ENCODE measurements at places on chromosomes 5 and 9.

GRCh38 chr9:35105571-35106342 is 2.8 kb upstream of the STOML2 start:
- no peak for DNase-seq

- DNase-seq: no peak
These were observed 24.2 kb downstream of the ANP32B start for GRCh38 chr9:98007251-98007928.

DNA sequence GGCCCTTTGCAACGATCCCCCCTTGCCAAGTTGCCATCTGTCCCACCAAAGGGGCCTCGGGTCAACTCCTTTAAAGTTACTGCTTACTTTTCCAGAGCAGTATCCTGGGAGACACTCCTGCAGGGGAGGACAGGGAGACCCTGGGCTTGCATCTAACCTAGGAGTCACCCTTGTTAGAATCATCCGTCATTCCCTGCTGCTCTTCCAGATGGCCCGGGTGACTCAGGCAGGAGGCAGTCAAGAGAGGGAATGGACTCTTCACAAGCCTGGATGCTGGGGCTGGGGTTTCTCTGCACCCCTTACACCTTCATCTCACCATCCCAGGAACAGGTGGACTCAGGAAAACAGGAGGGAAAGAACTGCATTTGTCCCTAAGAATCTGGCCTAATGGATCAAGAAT is 175.6 kb downstream of the GABBR2 start:
- no peak for DNase-seq

GRCh38 chr5:157159209-157159751 is 6.8 kb downstream of the GARIN3 start:
- DNase-seq: no peak

- no peak for DNase-seq
These were observed 126.1 kb upstream of the CPEB4 start for GRCh38 chr5:173762045-173762444.

DNA sequence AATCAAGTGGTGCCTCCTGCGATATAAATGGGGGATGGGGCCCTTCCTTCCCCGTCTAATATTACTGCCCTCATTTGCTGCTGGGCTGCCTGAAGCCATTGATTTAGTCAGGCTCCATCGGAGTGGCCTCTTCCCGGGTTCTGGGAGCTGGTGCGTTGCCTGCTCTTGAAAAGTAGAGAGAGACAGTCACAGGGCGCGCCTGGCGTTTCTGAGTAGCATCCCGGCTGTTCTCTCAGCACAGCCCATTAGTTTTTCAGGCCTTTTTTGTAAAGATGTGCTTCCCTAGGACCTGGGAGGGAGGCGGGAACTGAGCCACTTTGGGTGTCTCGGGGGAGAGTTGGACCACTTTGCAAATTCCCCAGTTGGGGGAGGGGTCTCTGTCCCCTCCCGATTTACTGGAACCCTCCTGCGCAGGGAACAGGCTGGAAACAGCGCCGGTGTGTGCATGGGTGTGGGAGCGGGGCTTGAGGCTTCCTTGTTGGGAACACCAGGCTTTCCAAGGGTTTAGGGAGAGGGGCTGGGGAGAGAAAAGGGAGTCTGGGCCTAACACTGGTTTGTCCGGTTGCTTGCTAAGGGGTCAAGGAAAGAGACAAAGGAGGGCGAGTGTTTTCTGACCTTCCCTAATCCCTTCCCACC is 4.7 kb downstream of the PRDM6 start:
- no peak for DNase-seq

DNA sequence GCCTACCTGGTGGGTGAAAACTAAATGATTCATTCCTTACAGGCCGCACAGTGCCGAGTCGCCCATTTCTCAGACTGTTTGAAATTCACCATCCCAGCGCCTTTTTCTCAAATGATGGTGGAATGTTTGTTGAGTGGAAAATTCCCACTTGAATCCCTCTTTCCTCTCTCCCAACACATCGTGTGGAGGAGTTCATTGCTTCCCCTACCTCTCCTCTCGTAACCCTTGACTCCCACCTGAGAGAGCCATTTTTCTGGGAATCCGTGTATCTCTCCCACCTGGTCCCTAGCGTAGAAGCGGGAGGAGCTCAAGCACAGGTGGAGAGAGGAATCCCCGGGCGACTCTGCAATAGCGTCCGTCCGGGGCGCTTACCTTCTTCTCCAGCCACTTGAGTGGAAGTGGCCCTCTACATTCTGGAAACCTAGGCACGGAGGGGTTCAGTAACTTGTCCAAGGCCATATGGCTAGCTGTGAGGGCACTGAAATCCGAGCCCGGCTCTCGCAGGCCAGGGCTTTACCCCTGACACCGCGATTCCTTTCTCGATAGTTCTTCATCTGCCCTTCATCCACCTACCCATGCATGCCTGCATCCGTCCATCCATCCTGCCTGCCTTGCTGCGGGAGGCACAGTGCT is 683 bp downstream of the OSMR start:
- peak; percentile 70 for DNase-seq

DNA sequence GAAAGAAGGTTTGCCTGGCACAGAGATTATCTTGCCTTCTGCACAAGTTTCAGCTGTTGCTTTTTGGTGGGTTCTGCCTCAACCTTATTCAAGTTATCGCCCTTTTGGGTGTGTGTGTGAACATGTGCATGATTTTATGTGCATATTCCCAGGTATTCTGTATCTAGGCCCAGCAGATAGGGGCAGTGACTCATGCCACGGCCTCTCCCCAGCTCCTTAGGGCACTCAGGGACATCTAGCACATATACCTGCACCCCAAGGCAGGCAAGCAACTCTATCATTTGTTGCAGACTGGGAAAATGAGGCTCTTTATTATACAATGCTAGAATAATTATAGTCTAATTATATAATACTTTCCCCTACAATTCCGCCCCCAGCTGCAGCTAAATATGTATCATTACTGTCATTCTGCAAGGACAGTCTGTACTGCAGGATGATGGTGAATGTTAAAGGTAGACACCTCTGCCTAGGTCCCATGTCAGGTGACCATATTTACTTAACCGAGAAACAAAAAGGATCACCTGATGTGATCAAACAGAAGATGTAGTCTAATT is 128.9 kb downstream of the PDE8B start:
- no peak for DNase-seq

GRCh38 chr5:136994154-136994553 is 505.0 kb downstream of the SPOCK1 start:
- no peak for DNase-seq

DNA sequence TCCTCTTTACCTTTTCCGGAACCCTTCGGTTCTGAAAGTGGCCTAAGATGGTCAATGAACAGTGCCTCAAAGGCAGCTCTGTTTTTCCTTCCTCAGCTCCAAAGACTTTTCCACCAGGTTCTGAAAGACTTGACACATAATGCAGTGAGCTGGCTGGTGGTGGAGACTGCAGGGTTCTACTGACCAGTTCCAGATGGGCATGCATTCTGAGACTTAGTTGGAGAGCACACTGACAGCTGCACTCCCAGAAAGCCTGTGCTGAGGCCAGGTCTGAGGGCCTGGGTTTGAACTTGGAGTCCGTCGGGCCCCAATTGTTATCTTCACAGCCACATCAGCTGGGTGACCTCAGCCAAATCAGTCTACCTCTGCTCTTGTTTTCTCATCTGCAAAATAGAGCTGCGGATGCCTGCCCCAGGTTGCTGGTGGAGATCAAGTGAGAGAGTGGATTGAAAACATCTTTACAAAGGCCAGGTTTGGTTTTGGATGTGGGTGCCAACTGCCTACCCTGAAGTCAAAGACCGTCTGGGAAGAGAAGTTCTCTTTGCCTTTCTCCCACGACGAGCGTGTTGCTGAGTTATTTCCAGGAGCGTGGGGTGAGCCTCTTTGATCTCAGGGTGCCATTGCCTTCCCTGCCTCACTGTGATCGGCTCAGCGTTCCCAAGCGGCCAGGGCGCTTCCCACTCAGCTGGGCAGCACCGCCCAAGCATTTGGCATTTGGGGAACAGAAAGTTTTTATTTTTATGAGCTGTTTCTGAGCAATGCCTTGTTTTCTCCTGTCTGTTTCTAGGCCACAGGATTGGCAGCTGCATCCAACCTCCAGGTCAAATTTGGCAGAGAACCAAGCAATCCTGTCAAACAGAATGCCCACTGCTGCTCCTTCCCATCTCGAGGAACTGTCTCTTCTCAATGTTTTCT is 54.9 kb downstream of the RAD23B start:
- DNase-seq: no peak
